Activated CD4-positive, alpha-beta T cell treated with anti-CD3 and anti-CD28 coated beads, Interleukin-2, amount 10 ng/mL, durations not matched to agents 7 days and 5 days (primary cell): ENCODE measurements at places on chromosomes 5 and 9. TPM values are rescaled to one million over a fixed set of nuclear protein-coding genes. Genes with fewer than 3 reads are reported as not detected.

- DNase-seq: no peak
These were observed 57.5 kb upstream of the PAPPA start for GRCh38 chr9:116096046-116096445.

- peak; percentile 19 for DNase-seq
These were observed 199.3 kb upstream of the PTGER4 start for GRCh38 chr5:40480392-40480791.

DNA sequence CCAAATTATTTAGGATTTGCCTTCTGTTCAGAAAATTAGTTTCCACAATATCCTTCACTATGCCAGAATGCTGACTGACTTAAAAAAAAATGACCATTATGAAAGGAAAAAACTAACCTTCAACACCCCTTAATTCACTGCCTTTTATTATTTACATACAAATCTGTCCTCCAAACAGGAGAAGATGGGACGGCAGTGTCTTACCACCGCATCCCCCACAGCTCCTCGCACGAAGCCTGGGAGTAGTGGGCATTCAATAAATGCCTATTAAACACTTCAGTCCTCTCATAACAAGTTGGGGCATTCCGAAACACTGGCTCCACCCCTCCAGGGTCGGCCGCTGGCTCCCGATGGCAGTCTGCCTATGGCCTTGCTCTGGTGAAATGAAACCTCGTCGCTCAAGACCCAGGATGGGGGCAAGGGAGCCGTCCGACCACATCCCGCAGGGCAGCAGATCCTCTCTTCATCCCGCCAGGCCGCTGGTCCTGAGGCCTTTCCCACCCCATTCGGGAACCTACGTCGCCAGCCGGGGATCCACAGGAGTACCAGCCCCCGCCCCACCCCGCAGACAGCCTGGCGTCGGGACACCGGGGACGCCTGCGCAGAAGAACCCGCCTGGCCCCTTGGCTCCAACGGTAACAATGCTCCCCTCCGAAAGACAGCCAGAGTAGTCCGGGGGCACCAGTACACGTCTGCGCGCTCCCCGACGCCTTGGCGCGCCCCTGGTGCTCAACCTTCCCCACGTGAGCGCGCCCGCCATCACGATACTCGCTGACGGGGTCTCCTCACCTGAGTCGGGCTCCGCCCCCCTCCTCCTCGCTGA lies 613 bp downstream of the ZBTB5 start:
- peak; percentile 61 for DNase-seq

GRCh38 chr9:109880276-109881169 lies 100.5 kb downstream of the PALM2AKAP2 start:
- peak; percentile 42 for DNase-seq

DNA sequence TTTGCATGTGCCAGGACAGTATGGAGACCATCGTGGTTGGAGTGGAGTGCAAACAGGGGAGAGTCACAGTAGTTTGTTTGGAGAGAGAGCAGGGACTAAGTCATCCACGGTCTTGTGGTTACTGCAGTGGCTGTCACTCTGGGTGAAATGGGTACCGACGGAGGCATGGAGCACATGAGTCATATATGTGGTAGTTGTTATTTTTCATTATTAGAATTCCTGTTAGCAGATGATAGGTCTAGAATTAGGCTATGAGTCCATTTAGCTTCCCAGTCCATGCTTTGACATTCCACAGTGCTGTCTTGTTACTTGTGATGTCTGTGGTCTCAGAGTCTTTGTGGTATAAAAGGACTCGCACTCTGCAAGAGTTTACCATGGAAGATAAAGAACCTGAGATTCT lies 303.9 kb downstream of the DMRT2 start:
- DNase-seq: no peak

DNA sequence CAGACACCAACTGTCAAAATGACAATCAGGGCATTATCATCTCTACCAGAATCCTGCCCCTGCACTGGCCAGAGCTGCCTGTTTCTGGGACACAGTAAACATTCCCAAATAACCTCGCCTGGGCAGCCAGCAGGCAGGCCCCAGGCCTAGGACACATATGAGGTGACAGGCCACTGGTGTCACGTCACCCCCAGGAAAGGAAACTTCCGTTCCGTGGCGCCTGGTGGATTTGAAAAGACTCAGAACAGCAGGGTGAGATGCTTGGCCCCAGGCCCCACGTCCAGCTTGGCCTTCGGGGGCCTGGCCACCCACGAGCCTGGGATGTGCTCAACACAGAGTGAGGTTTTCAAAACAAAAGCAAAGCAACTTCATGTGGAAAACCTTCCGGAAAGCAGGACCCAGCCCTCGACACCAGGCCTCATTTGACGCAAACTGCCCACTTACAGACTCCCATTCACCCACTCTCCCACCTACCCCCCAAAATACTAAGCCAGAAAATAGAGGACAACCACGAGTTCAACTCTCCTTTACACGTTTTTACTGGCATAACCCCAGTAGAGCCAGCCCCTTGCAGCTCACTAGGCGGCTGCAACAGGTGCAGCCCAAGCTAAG lies 1.2 kb downstream of the SEMA4D start:
- DNase-seq: peak; percentile 58

DNA sequence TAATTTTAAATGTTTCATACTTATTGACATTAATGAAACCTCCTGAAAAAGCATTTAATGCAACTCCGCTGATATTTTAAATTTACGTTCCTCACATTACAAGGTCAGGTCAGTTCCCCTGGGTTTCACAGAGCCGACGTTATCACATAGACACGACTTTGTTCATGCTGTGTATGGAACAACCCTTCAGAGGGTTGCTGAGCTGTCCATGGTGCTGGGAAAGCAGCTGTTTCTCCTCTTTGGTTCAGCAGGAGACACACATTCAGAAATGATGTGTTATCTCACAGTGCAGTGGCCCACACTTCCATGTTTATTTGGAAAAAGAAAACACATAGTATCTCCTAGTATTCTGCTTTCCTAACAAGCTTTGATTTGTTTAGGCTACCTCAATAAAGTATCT lies 53.5 kb downstream of the PPP2R2B start:
- DNase-seq: peak; percentile 32

GRCh38 chr5:136330353-136331038 lies 34.8 kb downstream of the TRPC7 start:
- no peak for DNase-seq

DNA sequence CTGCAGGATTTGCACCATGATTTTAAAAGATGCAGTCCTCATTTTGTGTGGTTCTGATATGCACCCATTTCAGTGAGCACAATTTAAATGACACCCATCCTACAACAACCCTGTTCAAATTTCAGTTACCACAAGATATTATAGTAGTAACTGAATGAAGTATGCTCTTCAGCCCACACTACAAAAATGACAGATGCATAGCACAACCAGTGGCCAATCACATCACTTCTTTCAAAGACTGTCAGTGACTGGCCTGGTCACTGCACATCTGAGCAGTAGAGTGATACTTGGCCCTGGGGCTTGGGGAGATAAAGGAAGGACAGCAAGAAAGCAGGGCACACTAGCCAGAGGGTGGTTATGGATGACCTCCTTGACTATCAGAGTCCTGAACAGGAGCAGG lies 19.8 kb upstream of the IFNK start:
- no peak for DNase-seq

DNA sequence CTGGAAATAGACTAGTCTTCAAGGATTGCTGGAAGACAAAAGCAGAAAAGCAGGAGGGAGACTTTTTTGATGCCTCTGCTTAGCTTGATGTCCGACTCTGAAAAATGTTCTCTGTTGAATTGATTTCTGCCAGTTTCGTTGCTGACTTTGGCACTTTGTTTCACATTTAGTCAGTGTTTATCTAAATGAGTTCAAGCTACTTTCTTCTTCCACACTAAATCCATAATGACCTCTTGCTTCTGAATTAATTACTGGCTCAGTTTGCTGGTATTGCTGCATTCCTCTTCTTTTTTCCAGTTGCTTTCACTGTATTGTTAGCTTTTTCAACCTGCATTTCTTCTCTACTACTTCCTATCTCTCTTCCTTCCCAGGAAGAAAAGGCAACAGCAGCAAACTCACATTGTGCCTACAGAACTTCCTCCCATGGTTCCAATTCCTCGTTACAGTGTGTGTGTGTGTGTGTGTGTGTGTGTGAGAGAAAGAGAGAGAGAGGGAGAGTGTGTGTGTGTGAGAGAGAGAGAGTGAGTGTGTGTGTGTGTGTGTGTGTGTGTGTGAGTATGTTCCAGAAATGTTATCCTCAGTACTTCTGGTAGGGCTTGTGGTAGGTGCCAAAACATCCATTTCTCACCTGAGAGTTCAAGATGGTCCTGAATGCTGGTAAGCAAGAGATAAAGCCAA lies 234.8 kb downstream of the CSNK1G3 start:
- no peak for DNase-seq

GRCh38 chr5:68593211-68593671 lies 377.7 kb downstream of the PIK3R1 start:
- DNase-seq: no peak

GRCh38 chr9:69812068-69813000 lies 8.3 kb upstream of the CFAP95 start:
- DNase-seq: no peak

DNA sequence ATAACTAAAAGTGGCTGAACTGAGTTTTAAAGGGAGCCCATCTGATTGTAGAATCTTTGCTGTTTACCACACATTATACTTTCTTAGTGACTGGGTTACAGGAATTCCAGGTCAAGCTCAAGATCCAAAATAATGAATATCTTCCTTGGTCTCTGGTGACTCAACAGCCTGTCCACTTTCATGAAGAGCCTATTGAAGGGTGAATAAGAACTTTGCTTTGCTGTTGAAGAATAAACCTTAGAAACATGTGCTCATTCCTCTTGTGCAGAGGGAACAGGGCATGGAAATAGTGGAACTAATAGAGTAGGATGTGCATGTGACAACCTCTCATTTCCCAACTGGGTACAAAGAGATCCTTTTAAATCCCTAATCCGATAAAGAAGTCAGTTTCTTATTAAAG lies 21.4 kb downstream of the ALDH1A1 start:
- no peak for DNase-seq

DNA sequence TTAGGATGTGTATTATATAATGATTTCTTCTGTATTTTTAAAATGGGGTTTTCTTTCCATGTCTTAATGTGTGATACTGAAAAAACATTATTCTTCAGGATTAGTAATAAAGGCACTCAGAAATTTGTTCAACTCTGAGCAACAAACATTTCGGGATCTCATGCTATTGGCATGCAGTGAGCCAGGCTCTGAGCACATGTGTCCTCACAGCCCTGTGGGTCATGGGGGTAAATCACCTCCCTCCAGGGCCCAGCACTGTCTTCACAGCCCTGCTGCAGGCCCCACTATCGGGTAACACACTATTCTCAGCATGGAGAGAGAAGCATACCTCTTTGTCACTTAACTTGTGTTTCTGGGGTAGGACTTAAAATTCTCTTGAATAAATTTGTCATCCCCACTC lies 14.0 kb downstream of the TMEM174 start:
- no peak for DNase-seq

GRCh38 chr5:54959673-54960418 lies 25.5 kb downstream of the ESM1 start:
- peak; percentile 21 for DNase-seq

DNA sequence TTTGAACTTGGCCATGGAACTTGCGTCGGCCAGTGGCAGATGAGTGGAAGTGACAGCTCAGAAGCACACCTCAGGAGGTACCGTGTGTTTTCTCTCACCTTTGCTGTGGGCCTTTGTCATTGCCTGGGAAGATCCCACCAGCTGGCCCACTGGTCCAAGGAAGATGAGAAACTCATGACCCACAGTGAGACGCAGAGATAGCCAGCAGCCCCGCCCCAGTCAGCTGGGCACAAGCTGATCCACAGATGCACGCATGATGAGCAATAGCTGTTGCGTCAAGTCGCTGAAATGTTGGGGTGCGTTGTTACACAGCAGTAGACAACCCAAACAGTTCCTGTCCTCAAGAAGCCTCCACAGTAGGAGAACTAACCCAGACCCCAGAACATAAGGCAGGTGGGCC lies 30.8 kb upstream of the UNC5A start:
- DNase-seq: no peak

DNA sequence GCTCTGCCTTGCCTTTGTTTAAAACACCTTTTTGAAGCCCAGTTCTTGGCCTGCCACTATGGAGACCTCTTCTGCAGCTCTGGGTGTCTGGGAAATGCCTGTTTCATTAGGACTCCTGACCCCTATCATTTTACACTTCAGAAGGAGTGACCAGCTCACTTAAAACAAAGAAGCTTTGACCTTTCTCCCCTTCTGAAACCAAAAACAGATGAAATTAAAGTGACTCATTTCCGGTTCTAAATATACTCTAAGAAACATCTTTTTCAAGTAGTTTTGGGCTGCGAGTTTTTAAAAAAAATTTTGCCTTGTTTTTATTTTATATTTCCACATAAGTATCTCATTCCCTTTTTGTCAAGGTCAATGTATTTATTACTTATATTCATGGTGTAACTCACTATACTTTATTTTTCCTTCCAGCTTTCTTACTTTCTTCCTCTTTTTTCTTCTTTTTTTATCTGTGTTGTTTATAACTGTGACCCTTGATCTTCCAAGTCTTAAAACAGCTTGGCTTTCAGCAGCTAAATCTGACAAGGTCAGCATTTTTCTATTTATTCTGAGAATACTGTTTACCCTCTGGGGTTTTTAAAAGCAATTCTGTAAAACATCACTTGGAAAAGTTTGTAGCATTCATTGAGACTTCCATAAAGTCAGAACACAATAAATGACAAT lies 672.9 kb downstream of the NR2F1-AS1 start:
- no peak for DNase-seq

DNA sequence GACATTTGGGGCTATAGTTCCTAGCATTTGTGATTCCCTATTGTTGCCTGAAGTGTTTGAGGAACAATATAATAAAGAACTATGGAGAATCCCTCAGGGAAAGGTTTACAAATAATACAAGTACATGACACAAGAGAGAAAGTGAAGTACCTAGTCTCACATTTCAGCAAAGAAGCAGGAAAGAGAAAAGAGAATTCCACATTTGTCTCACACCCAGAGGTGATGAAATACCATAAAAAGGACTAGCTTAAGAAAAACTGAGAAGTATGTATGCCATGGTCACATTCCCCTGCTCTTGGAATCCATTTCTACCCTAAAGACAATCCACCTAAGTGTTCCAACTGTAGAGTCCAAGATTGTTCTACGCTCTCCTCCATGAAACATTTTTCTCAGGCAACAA lies 79.0 kb upstream of the TARS1 start:
- no peak for DNase-seq

Gene ACOT12
- not detected for total RNA-seq

Gene ZDHHC11B
- 0.87 TPM for total RNA-seq

Gene SIGMAR1
- total RNA-seq: 62.2 TPM

Gene VDAC1
- 208 TPM for total RNA-seq

Gene OTP
- not detected for total RNA-seq

Gene GRIA1
- total RNA-seq: not detected

Gene SPATA24
- total RNA-seq: 5.5 TPM

Gene IFNA13
- total RNA-seq: not detected

Gene DMRT3
- not detected for total RNA-seq

Gene ENTREP1
- total RNA-seq: not detected

Gene SPINK1
- not detected for total RNA-seq

Gene FAM153A
- 8.8 TPM for total RNA-seq

Gene SLC36A3
- total RNA-seq: not detected

Gene OBP2B
- not detected for total RNA-seq

Gene CCDC183
- total RNA-seq: 0.97 TPM

Gene TAF11L10
- total RNA-seq: not detected

Gene WDR38
- total RNA-seq: not detected
